ENCODE measurements at places on chromosomes 5 and 9.

DNA sequence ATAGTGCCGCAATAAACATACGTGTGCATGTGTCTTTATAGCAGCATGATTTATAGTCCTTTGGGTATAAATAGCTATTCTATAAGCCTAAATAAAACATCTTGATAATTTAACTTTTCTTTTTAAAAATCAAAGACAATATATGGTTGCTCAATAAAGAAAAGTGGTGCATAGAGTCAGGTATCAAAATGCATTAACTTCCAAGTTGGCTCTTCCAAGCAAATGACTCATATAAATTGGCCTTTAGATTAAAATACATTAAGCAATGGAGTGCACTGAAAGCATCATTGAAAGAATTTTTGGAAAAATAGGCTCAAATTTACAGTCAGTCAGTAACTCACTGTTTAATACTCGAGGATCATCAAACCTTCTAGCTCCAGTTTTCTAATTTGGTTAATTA, 106.6 kb downstream of the PLCXD3 start:
- DNase-seq: no peak

- no peak for DNase-seq
These were observed 5.1 kb upstream of the DCAF12 start for GRCh38 chr9:34131571-34131970.

- no peak for DNase-seq
These were observed 387.1 kb downstream of the PDE4D start for GRCh38 chr5:59506285-59506877.

GRCh38 chr5:33364406-33364805, 76.4 kb upstream of the TARS1 start:
- no peak for DNase-seq

DNA sequence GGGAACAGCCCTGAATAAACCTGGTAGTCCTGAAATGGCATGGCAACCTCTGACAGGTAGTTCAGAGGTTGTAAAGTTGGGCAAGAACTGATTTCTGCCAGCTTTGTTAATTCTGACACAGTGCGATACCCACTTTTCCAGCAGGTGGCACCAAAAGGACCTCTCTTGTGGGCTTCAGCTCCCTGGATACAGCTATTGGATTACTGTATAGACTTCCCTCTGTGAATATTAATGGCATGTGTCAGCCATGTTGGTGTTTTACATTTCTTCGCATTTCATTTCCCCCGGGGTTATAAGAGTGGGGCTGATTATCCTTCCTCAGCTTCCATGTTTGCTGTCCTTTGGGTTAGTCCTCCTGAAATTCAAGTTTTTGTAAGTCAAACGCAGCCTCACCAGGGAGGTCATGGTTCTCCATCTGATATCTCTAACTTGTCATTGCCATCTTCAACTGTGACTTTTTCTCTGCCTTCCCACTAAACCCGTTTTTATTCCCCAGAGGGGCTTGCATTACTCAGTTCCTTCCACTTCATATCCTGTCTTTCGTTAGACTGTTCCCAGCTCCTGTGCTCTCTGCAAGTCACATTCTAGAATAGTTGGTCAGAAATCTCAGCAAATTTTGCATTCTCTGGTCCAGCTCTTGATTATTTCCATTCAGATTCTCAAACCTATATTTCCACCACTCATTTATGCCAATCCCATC, 135.6 kb downstream of the LIFR start:
- DNase-seq: peak; percentile 82

- no peak for DNase-seq
These were observed 5.3 kb downstream of the BARX1 start for GRCh38 chr9:93949694-93950449.

DNA sequence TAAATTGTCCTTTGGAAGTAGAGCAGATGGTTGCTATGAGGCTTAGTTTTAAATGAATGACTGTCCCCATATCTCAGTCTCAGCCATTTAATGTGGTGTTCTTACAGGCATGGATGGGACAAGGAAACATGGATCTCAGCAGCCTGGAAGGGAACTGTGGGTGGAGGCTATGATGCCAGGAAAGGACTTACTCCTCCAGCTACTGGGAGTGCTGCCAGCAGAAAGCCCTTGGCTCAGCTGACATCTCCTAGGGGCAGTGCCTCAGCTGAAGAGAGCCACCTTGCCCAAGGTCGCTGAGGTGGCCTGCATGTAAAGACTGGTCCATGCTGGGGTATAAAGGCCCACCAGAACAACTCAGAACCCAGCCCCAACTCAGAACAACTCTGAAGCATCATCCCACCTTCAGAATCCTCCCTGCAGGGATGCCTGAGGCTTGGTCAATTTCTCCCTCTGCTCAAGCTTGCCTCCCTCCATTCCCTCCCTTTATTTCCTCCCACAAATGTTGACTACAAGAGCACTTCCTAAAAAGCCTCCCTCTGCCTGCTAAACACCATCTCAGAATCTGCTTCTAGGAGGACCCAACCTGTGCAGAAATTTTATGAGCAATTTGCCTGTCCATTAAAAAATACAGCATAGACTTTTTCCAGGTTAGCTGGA, 1.8 kb upstream of the PDE8B start:
- no peak for DNase-seq

DNA sequence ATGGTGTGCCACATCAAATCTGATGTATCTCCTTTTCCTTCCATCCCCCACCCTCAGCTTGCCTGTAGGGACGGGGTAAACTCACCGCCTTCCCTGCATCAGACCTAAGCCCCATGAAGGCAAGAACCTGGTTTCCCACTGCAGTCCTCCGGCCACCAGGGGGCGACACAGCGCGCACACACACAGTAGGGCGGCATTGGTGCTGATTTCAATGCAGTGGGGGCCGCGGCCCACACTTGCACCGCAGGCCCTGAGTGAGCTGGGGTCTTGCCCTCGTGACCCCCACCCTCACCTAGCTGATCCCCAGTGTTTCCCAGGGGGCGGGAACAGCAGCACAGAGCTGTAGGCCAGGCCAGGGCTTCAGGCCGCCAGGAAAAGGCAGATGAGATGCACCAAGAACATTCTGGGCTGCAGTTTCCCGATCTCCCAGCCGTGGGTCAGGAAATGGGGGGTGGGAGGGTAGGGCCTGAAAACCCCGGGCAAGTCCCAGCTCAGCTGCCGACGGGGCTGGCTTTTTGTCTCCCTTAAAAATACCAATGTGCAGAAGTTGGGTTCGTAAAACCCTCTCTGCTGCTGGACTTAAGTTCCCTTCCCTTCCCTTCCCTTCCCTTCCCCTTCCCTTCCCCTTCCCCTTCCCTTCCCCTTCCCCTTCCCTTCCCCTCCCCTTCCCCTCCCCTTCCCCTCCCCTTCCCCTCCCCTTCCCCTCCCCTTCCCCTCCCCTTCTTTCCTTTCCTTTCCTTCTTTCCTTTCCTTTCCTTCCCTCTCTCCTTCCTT, 19.5 kb downstream of the FAM163B start:
- no peak for DNase-seq

DNA sequence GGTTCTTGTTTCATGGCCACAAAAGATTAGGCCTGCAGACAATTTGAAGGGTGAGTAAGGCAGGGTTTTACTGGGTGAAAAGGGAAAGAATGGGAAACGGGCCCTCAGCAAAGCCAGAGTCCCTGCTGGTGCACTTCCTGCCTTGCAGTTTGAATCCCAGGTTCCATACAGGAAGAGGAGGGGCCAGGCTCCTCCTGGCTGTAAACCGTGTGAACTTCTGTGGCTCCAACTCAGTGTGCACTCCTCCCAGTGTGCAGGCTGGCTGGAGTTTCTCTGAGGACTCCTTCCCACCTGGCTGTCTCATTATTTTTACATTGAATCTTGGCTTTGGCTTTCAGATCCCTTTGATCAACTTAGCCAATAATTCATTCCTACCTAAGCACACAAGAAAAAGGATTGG, 367.1 kb upstream of the KLF4 start:
- DNase-seq: peak; percentile 14

DNA sequence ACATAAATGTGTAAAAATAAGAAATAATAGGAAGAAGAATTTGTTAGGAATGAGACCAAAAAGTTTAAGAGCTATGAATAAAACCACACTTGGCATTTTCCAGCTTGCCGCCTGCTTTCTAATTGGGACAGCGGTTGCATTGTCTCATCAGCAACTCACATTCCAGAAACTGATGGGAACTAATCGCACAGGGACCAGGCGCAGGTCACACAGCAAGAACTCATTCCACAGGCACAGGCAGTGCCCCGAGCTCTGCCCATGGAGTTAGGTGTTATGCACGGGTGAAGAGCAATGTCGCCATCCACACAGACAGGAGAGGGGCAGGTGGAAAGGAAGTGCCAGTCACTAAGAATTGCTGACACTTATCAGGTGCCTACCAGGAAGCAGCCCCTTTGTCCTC, 279.9 kb downstream of the NSG2 start:
- DNase-seq: no peak

GRCh38 chr9:8781458-8781857, 981.9 kb upstream of the DMAC1 start:
- no peak for DNase-seq

- peak; percentile 92 for DNase-seq
These were observed 35.5 kb upstream of the GLRX start for GRCh38 chr5:95858023-95858461.

- peak; percentile 56 for DNase-seq
These were observed at the start of gene PTPDC1 for GRCh38 chr9:94084314-94084713. Gene PTPDC1, plus strand, starts transcription at chr9:94084464. Its CDS starts 67 bp downstream, at chr9:94084531.

GRCh38 chr5:150642567-150642927, 2.1 kb downstream of the SYNPO start:
- peak; percentile 95 for DNase-seq

GRCh38 chr9:86102626-86103025, 3.3 kb upstream of the GOLM1 start:
- no peak for DNase-seq

DNA sequence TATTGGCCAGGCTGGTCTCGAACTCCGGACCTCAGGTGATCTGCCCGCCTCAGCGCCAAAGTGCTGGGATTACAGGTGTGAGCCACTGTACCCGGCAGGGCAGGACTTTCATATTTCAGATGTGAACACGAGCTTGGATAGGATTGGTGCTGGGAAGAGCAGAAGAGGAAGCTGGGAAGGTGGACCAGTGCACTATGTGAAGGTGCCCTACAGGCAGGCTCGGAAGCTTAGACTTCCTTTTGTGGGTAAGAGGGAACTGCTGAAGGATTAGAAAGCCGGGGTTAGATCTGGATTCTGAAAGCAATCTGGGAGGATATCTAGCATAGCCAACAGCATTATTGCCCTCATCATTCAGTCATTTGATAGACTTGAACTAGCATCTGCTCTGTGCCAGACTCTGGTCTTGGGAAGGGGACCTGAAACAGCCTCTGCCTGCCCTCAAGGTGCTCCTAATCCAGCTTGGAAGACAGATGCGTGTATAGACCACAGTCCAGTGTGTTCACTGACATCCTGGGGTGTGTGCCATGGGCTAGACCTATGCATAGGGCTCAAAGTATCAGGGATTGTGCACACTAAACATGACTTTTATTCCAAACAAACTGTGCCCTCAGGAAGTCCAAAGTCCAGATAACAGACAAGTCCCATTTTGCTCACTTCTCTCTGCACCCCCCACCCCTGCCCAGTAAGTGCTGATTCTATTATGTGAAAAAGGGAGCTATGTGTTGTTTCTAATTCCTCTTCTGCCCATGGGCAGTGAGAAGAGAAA, 637 bp downstream of the CBY3 start:
- DNase-seq: no peak

- DNase-seq: no peak
These were observed 237.3 kb downstream of the TMEM167A start for GRCh38 chr5:82839881-82840280.

DNA sequence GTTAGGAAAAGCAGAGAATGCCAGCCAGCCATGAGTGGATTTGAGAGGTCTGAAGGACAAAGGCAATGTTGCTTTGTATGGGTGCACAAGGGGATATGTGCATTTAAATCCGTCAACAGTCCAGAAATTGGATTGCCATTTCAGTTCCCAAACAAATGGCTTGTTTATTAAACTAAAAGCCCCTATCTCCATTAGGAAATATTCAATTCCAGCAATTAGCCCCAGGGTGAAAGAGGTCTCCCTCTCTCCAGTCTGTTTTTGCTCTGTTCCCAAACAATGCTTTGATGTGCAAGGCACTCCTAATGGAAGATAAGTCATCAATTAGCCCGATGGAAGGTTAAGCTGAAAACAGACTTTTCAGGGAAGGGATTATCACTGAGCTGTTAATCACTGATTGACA, 101.3 kb downstream of the C9orf152 start:
- no peak for DNase-seq

DNA sequence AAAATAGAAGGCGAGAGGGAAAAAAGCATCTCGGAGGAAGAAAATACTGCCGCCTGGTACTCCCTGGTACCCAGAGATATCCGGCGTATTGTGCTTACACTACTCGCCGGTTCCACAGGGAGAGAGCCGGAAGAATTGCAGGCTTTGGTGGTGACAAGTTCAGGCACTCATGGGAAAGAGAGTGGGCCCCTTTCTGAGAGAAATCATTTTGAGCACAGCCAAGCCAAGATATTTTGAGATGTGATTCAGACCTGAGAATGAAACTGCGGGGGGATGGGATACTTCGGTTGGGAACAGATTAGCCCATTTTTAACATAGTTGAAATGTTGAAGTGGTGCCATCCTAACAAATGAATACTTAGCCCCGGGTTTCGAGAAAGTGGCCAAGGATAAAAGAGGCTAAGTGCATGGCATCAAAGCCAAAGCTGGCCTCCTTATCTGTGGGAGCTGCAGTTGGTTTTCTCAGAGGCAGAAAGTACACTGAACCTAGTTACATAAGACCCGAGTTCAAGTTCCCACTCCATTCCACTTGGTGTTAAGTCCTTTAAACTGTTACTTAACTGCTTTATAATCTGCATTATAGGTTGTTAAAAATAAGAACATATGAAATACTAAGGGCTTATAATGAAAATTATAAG, 62.7 kb downstream of the SLC1A3 start:
- no peak for DNase-seq

DNA sequence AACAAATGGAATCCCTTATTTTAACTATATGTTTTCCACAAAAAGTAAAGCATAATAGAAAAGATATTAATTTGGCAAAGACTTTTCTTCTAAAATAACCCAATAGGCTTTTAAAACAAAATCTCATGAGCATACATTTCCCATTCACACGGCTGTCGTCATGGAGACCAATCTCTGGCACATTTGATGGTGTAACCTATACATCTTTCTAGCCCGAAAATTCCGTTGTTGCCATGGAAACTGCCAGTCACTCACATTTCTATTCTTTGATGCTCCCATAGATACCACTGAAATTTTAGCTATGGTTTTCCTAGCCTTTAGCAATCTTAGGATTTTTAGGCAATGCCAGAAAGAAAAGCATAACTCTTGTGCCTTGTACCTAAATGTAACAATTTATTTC, 262.9 kb upstream of the TRPM3 start:
- DNase-seq: no peak

DNA sequence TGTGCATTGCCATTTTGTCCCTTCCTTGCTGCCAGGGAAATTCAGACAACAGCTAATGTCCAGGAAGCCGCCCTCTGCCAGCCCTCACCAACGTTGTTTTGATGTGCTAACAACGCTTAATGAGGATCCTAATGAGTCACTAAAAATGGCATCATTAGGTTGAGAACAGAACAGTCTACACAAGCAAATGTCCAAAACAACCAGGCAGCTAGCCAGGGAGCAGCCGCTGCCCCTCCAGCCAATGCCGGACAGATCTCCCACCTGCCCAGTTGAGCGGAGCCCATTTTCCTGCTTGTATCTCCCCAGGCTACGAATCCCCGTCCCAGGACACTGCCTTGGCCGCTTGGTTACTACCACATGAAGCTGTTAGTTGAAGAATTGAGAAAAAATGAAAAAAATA, 40.4 kb upstream of the UNC5A start:
- DNase-seq: no peak

GRCh38 chr9:108033976-108034964, 544.7 kb upstream of the KLF4 start:
- DNase-seq: peak; percentile 65

GRCh38 chr9:120841930-120842684, 615 bp downstream of the PSMD5 start:
- DNase-seq: peak; percentile 34

GRCh38 chr9:36128349-36128748, 8.2 kb upstream of the GLIPR2 start:
- no peak for DNase-seq
